ENCODE measurements at places on chromosomes 2 and 18. TPM values are rescaled to one million over a fixed set of nuclear protein-coding genes. Genes with fewer than 3 reads are reported as not detected.

DNA sequence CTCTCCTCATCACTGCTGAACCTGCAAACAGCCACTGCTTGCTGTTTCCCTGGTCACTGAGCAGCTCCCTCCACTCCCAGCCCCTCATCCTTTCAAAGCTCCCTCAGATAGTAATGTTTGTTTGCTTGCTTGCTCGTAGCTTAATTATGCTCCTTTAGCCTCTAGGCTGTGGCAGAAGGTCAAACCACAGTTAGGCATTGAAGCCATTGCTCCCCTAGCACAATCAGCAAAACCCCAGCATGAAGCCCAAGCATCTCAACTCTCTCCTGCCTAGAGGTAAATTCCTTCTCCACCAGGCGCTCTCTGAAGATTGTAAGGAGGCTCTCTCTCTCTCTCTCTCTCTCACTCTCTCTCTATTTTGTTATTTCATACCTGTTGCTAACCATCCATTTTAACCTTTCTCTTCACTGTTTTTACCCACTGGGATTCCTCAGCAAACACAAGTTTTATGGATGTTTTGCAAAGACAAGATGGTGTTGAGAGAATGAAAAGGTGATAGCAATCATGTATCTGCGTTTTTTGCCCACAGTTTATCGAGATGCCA is 135.9 kb upstream of the HNRNPA3 start:
- no peak for DNase-seq

DNA sequence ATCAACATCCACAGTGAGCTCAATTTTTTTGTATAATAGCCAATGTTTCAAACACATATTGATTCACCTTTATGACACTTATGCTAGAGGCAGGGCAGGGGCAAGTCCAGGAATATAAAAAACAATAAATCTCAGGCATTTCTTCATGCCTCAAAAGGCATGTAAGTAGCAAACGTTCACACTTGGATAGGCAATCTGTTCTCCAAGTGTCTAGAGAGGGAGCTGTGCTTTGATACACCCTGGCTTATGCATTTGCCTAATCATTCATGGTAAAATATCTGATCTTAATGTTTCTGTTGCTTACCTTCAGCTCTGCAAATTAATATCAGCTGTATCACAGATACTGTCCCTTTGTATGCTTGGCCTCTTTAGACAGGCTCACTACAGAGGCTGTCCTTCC is 464.5 kb upstream of the SETBP1 start:
- no peak for DNase-seq

- no peak for DNase-seq
These were observed 26.5 kb downstream of the MDH1 start for GRCh38 chr2:63614983-63615945.

DNA sequence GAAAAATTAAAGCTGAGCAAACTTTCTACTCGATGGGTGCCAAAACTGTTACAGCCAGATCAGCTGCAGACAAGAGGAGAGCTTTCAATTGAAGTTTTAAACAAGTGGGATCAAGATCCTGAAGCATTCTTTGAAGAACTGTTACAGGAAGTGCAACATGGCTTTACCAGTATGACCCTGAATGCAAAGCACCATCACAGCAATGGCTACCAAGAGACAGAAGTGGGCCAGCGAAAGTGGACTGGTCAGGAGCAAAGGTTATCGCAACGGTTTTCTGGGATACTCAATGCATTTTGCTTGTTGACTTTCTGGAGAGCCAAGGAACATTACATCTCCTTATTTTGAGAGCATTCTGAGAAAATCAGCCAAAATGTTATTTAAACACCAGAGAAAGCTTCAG is 9.1 kb upstream of the SERPINB5 start:
- DNase-seq: no peak

- DNase-seq: no peak
These were observed 62.7 kb downstream of the ZCCHC2 start for GRCh38 chr18:62585274-62586150.

The CXCR1 gene
- total RNA-seq: not detected

The CABYR gene
- not detected for total RNA-seq

All from lower leg skin (tissue), 4 donors.